Bladder microvascular endothelial cell (primary cell): ENCODE measurements at places on chromosomes 5 and 9. TPM values are rescaled to one million over a fixed set of nuclear protein-coding genes. Genes with fewer than 3 reads are reported as not detected.

The SLC6A3 gene
- not detected in 2 replicates for total RNA-seq

The FGF18 gene
- total RNA-seq = 0.06 TPM in 1 of 2 replicates, not detected in the other

The RHOBTB3 gene
- 29.6 and 41.9 TPM in 2 replicates for total RNA-seq

The GRAMD2B gene
- total RNA-seq = 3.1 and 16.1 TPM in 2 replicates

The GRM6 gene
- not detected in 2 replicates for total RNA-seq

The GOLM1 gene
- total RNA-seq = 35.1 TPM in 2 replicates

The PLAC8L1 gene
- not detected in 2 replicates for total RNA-seq

The BTNL8 gene
- total RNA-seq = not detected in 2 replicates

The PCDHGB3 gene
- total RNA-seq = 1.5 and 8.4 TPM in 2 replicates

The GZMA gene
- total RNA-seq = 0.13 TPM in 1 of 2 replicates, not detected in the other

The CCDC171 gene
- 0.69 and 1.1 TPM in 2 replicates for total RNA-seq

The SNX24 gene
- 5.7 and 5.8 TPM in 2 replicates for total RNA-seq

The DMRT3 gene
- not detected in 2 replicates for total RNA-seq

The TEX53 gene
- not detected in 2 replicates for total RNA-seq

The CCDC152 gene
- total RNA-seq = 0.06 and 0.16 TPM in 2 replicates

The PIK3R1 gene
- 12.3 and 37.9 TPM in 2 replicates for total RNA-seq

The N4BP3 gene
- 32.2 and 35.4 TPM in 2 replicates for total RNA-seq

The RXRA gene
- 11.3 and 17.1 TPM in 2 replicates for total RNA-seq

The SPOUT1 gene
- 13.6 and 23.9 TPM in 2 replicates for total RNA-seq

The GNE gene
- 9.2 and 21.6 TPM in 2 replicates for total RNA-seq

The MAMDC4 gene
- total RNA-seq = 0.97 and 6.2 TPM in 2 replicates

The ACOT12 gene
- not detected in 2 replicates for total RNA-seq

The MYOZ3 gene
- 0.16 and 0.88 TPM in 2 replicates for total RNA-seq

The ZNF782 gene
- 1.8 and 4.7 TPM in 2 replicates for total RNA-seq

The AGXT2 gene
- total RNA-seq = not detected in 2 replicates

The MLANA gene
- not detected in 2 replicates for total RNA-seq

The OCLN gene
- 1.3 and 6.5 TPM in 2 replicates for total RNA-seq

The ADGRV1 gene
- under 0.01 and 0.06 TPM in 2 replicates for total RNA-seq

The MXD3 gene
- 18.1 and 26.1 TPM in 2 replicates for total RNA-seq

The IL3 gene
- not detected in 2 replicates for total RNA-seq

The KIF2A gene
- total RNA-seq = 50.7 and 108 TPM in 2 replicates

The OBP2B gene
- total RNA-seq = not detected in 2 replicates

The CXXC5 gene
- total RNA-seq = 8.7 and 30.0 TPM in 2 replicates

The HTR4 gene
- total RNA-seq = not detected in 2 replicates

The TNFSF15 gene
- 0.32 and 11.5 TPM in 2 replicates for total RNA-seq

The SH2D3C gene
- 43.5 and 83.7 TPM in 2 replicates for total RNA-seq

The ENTPD2 gene
- total RNA-seq = under 0.01 TPM in 1 of 2 replicates, not detected in the other
